ENCODE measurements at places on chromosomes 11 and 22.

DNA sequence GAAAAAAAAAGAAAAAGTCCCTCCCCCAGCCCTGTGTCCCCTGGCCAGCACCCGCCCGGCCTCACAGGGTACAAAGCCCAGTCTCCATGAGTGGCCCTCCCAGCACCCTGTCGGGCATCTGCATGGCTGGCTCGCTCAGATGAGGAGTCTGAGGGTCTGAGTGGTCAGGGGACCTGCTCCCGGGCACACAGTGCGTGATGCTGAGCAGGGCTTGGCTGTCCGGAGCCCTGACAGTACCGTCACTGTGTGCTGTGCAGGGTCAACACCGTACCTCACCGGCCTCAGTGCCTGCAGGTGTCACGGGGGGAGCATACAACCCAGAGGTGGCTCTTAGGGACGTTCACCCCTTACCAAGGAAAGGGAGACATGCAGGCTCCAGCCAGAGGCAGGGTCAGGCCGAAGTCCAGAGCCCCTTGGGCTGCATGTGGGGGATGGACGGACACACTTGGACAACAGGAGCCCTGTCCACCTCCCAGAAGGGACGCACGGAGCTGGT lies 3.6 kb upstream of the PLXNB2 start:
- DNase-seq, result no peak

DNA sequence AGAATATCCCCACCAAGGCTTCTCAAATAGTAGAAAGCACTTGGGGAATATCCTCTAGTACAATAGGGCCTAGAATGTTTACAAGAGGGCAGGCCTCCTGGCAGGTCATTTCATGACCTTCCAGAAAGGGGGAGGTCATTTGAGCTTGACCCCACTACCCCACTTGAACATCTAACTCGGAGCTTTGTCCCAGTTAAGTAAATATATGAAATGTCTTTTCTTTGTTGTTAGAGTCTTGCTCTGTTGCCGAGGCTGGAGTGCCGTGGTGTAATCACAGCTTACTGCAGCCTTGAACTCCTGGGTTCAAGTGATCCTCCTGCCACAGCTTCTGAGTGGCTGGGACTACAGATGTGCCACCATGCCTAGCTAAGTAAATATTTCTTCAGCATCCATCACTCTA lies 108.4 kb downstream of the ABTB2 start:
- no peak for DNase-seq

DNA sequence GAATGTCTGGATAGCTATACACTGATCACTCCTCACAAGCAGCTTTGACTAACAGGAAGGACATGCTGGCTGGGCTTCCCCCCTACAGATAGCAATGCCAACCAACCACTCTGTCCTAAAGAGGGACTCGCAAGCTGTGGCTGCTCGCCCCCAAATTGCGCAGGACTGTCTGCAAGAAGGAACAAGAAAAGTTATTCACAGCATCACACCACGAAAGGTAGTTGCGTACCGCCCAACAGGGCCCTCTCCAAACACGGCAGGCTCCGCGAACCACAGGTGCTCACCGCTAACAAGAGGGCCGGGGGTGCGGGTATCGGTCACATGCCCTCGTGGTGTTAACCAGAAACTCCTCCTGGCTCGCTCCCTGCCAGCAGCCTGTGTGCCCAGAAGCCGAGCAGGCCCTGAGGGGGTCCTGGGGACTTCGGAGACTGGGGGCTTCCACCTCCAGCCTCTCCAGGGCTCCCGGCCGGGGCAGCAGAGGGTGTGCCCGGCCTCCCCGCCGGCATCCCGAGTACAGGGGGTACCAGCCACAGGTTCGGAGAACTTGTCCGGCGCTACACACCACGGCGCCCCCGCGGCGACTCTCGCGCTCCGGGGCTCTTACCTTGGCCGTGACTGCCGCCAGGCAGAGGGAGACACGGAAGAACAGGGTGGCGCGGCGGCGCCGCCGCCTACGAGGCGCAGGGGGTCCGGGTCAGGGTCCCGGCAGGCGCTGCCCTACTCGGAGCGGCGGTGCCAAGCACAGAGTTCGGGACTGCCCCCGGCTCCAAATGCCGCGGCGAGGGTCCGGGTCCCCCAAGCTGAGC lies 682 bp downstream of the LARGE1 start:
- DNase-seq, result peak; percentile 6

- no peak for DNase-seq
Measured at GRCh38 chr11:127651888-127652221, 651.3 kb upstream of the KIRREL3 start.

- no peak for DNase-seq
Measured at GRCh38 chr22:38035530-38035885, 21.7 kb upstream of the PICK1 start.

GRCh38 chr11:118295199-118295598 lies 9.3 kb upstream of the CD3E start:
- no peak for DNase-seq

DNA sequence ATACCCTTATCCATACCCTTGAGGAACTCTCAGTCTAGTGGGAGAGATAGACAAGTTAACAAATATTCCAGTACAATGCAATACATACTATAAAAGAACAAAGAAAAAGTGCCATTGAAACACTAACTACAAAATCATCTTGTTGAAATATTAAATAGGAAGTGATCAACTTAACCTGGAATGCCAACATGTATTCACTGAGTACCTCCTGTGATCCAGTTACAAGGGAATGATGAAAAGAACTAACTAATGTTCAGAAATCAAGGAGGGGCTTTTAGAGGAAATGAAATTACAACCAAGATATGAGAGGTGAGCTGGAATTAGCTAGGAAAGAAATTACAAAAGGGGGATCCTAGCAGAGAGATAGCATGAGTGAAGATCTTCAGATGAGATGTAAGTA lies 6.2 kb upstream of the FIBIN start:
- no peak for DNase-seq

GRCh38 chr11:131724436-131724975 lies 354.1 kb downstream of the NTM start:
- DNase-seq, result no peak

DNA sequence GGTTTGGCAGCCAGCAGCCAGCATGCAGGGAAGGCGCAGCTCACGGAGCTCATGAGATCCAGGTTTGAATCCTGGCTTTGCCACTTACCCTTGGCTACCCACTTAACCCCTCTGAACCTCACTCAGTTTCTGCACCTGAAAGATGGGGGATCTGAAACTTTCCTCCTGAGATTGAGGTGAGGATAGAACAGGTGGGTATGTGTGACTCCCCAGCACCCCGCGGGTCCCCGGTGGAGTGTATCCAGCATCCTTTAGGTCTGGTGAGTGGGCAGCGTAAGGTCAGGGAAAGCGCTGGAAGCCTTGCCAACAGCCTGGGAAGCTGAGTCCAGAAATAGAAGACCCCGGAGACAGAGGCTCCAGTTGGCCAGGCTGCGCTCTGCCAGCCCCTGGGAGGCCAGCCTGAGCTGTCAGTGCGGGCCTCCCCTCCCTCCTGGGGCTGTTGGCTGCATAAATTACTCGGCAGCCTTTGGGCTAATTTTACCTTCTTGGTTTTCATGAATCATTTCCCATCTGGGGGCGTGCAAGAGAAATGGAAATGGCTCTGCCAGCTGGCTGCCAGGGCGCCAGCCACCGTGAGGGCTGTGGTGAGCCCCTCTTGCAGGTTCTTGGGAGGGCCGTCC lies 17.6 kb downstream of the PRDM11 start:
- peak; percentile 56 for DNase-seq

DNA sequence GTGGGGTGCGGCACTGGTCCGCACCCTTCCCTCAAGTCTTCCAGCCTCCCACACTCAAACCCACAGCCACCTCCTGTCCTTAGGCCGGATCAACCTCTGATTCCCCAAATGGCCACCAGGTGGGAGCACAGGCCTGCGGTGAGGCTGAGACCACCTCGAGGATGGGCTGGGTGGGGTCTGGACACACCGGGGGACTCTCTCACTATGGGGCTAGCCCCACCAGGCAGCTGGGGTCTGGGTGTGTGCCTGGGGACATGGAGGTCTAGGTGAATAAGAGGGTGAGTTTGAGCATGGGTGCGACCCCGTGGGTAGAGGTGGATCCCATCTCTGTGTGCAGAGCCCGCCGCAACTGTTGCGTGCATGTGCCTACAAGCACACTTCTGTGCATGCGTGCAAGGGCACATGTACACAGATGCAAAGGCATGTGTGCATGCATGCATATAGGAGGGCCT lies 32.6 kb downstream of the MYO18B start:
- DNase-seq, result peak; percentile 20

DNA sequence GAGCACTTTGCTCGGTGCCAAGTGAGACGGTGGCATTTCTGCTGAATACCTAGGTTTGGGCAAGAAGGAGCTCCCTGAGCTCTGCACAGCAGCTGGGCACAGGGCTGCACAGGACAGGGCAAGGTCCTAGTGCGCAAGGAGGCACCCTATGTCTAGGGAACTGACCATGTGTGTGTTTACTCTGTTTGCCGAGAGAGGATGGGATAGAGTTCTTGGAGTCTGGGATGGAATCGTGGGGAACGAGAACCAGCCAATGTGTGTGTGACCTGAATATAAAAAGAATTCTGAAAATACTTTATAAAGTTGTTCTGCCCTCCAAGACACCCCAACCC lies 179.5 kb upstream of the NECTIN1 start:
- DNase-seq, result no peak

DNA sequence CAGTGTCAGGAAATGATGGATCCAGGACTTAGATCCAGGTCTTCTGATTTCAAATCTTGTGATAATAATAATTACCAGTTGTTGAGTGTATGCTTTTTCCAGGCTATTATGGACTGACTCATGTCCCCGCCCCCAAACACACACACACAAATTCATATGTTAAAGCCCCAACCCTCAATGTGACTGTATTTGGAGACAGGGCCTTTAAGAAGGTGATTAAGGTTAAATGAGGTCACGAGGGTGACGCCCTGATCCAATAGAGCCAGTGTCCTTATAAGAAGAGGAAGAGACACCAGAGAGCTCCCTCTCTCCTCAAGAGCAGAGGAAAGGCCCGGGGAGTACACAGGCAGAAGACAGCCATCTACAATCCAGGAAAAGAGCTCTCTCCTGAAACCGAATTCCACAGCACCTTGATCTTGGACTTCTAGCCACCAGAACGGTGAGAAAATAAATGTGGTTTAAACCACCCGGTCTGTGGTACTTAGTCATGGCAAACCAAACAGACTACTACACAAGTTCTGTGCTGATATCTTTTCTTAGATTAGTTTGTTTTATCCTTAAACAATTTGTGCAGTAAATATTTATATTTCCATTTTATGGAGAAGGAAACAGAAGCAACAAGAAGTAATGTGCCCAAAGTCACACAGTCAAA lies 8.2 kb downstream of the TMPRSS5 start:
- no peak for DNase-seq

DNA sequence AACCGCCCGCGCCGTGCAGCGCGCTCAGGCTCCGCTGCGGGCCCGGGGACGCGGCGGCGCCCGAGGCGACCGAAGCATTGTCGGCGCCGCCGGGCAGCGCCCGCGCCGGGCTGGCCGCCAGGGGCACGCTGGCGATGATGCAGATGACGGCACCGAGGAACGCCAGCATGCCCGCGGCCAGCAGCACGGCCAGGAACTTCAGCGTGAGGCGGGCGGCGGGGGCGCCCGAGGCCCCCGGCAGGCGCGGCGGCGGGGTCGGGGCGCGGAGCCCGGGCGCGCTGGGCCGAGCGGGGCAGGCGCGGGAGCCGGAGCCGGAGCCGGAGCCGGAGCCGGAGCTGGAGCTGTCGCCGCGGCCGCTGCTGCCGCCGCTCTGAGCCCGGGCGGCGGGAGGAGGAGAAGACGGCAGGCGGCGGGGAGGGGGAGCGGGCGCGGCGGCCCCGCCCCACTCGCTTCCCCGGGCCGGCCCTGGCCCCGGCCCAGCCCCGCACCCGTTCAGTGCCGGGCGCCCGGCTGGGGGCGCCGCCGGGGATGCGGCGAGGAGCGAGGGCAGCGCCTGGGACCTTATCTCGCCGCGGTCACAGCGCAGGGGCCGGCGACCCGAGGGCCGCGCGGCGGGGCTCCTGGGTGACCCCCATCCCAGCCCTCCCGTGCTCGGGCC lies at the start of gene NPTXR:
Gene NPTXR (minus strand): TSS at position 372 of the 658 bp plus-strand sequence.
- DNase-seq, result peak; percentile 31

DNA sequence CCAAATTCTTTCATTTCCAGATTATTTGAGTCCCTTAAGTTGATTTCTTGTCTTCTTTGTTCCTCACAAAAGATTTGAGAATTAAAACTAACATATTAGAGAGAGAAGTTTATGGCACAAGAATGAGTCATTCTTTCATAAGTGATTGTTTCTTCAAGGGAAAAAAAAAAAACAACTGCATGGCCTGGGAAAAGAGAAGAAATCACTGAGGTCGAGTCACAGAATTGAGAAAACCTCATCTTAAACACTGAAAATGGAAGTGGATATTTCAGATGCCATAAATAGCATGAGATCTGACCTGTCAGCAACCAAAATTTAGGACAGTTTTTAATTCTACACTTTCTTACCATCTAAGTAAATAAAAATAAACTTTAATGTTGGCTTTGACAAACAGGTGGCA lies 87.2 kb downstream of the CWF19L2 start:
- DNase-seq, result no peak

DNA sequence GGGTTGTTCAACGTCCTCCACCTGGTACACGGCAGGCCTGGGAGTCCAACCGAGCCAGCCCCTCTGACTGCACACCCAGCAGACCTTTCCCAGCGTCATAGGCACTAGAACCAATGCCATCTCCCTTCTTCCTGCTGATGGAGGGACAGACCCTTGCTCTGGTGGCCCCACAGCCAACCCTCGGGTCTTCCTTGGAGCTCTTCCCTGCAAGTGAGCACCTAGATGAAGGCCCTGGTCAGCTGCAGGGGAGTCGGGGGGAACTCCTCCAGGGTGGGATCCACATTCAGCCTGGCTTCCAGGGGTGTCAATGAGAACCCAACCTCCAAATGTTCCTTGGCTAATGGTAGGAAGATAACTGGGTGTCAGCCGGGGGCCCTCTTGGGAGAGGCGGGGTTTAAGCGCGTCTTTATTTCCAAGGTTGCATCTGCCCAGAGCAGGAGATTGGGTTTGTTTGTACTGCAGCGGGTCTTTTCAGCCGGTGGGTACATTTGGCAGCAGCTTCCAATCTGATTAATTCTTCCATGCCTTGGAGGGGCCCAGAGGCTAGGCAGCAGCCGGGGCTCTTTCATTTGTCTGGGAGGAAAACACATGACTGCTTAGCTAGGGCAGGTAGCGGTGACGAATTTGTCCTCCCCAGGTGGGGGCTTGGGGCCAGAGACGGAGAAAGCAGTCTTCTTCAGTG lies 56.0 kb upstream of the SHISAL1 start:
- DNase-seq, result no peak

DNA sequence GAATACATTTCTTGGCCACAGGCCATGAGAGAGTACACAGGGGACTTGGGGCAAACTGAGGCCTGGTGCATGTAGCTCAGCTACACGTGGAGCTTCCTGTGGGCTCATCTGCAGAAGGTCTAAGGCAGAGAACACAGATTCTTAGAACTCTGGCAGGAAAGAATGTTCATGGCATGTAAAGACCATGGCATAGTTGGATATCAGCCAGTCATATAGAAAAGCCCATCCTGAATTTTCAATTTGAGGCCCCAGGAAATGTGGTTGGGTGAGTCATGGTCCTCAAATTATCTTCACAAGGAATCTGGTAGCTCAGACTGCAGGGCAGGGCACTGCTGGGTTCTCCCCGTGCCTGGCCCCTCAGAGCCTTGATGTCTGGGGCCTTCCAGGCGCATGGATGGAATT lies 13.7 kb upstream of the ST3GAL4 start:
- no peak for DNase-seq
